ENCODE measurements at places on chromosomes 5 and 9.

DNA sequence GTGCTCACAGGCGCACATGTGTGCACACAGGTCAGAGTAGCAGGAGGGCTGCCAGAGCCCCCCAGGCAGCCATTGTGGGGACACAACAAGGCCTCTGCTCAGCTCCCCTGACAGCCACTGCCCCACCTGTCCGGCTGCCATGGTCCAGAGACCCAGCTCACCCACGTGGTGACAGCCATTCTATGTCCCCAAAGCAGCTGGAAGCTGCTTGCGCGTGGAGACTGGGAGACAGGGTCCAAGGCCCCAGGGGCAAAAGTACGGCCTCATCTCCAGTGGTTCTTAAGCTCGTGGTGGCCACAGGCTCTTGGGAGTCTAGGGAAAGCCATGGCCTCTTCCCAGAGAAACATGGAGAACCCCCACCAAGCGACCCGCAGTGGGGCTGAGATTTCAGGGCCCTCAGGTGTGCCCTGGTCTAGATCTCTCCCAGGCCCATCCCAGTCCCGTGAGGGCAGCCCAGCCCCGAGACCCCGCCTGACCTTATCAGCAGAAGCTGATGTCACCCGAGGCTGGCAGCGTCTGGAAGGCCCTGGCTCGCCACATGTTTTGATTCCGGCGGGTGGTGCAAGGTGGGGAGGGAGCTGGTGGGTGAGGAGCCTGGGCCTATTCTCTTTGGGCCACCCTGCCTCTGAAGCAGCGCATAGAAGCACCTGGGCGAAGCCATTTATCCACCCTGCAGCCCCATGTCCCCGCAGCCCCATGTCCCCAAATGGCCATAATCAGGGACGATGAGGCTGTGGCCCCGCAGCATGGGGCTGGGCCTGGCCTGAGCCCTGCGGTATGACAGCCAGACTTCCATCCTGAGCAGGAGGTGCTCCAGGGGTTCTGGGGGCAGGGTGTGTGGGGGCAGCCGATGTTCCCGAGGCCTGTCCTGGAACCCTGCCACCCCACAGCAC is 31.7 kb downstream of the GLT6D1 start:
- DNase-seq: no peak

- no peak for DNase-seq
Observed at GRCh38 chr9:61670616-61671015, 480.8 kb downstream of the SPATA31A7 start.

DNA sequence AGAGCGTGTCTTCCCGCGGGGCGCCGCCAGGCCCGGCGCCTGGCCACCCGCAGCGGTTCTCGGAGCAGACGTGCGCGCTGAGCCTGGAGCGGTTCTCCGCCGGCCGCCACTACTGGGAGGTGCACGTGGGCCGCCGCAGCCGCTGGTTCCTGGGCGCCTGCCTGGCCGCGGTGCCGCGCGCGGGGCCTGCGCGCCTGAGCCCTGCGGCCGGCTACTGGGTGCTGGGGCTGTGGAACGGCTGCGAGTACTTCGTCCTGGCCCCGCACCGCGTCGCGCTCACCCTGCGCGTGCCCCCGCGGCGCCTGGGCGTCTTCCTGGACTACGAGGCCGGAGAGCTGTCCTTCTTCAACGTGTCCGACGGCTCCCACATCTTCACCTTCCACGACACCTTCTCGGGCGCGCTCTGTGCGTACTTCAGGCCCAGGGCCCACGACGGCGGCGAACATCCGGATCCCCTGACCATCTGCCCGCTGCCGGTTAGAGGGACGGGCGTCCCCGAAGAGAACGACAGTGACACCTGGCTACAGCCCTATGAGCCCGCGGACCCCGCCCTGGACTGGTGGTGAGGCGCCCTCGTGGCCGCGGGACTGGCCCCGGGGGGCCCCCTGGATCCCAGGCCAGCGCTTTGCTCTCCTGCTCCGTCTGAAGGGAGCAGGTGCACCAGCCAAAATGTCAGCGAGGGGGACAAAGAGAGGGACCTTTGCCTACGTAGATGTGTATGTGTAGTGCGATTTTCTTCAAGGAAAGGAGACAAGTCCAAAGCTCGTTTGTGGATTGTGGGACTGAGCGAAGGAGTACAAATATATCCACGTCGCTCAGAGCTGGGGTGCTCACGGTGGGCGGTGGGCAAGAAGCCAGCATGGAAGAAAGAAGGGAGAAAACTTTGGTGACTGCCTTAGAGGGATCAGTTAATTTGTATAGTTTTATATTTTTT is 19.5 kb downstream of the BTNL9 start:
- DNase-seq: no peak

GRCh38 chr9:16608906-16609305 is 261.6 kb downstream of the BNC2 start:
- DNase-seq: no peak

DNA sequence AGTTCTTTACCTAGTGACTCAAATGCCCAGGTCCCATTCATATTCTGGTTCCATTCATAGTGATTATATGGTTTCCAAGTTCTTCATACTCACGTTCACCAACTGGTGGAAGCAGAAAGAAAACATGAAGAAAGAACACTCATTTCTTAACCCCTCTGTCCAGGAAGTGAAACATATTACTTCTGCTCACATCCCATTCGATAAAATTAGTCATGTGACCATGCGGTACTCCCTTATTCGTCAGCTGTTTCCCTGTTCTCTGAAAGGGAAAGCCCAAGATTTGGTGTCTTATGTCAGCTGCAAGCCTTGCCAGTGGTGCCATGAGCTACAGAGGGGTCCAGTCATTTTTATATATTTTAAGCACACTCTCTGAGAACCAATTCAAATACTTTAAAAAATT is 387.0 kb upstream of the DMAC1 start:
- DNase-seq: no peak

GRCh38 chr9:20622330-20623020 is at the start of gene MLLT3:
TSS of gene MLLT3 (minus strand) at chr9:20622499.
- DNase-seq: peak; percentile 87

DNA sequence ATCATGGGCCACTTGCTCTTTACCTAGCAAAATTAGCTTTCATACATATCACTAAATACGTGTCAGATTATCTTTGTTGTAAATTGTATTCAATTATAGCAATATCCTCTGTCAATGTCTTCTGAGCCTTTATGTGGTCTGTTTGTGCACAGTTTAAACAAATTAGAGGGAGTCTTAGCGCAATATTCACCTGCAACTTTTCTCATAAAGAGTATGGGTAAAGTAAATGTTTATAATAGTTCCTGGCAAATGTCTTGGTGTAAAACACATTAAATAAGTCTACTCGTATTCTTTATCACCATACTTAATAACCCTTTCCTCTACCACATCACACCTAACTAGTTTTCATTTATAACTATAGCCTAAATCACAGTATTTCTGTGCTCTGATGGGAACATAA is 169.0 kb downstream of the PCSK1 start:
- no peak for DNase-seq

GRCh38 chr5:95262933-95263660 is 21.8 kb downstream of the MCTP1 start:
- DNase-seq: no peak

GRCh38 chr5:127856292-127856691 is 153.1 kb downstream of the CCDC192 start:
- DNase-seq: no peak

GRCh38 chr9:36191290-36191645 is 547 bp downstream of the CLTA start:
- peak; percentile 19 for DNase-seq

GRCh38 chr5:1555011-1555807 is 31.4 kb upstream of the LPCAT1 start:
- no peak for DNase-seq
